ENCODE measurements at places on chromosomes 6 and 20.

GRCh38 chr6:108591040-108591816 lies 30.5 kb downstream of the FOXO3 start:
- DNase-seq = no peak

- no peak for DNase-seq
These were observed 111.4 kb downstream of the FYN start for GRCh38 chr6:111761783-111762312.

GRCh38 chr6:4935975-4936680 lies 67.7 kb downstream of the RPP40 start:
- DNase-seq = no peak

DNA sequence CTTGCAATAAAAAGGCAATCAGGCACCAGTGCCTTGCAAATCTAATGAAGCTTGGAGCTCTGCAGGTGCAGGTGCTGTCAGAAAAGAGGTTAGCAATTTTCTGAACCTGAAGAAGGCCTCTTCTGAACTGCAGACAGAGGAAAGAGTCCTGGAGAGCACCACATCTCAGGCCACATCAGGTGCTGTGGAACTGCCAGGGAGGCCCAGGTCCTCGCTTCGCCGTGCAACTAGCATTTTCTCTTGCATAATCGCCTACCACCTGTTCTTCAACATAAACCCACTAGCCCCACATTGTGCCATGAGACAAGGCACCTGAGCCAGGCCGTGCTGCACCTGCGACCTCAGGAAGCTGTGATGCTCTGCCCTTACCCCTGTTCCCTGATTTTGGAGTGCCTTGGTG lies 187.6 kb downstream of the DTNBP1 start:
- DNase-seq = no peak

DNA sequence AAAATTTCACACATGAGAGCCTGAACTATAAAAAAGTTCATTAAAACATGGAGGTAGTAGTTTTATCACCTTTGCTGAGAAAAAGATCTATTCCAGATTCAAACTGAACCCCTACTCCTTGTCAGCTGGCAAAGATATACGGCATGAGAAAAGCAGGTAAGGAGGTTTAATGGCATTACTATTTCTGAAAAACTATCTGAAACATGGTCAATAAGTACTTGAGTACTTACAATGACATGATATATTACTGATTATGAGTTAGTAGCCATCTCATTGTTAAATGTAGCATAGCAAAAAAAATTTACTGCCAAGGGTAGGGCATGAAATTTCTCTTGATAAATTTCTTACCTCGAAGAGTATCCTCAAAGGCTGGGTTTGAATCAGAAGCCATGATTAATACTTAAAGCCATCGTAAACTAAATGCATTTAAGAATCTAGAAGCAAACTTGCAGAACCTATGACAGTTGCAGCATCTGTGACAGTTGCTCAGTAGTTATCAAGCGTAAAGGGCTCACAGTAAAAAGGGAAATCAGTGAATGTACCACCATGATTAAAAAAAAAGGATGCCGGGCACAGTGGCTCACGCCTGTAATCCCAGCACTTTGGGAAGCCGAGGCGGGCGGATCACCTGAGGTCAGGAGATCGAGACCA lies 8.7 kb downstream of the SLC17A5 start:
- DNase-seq = no peak
